ENCODE measurements at places on chromosomes 3 and 15.

GRCh38 chr3:99911433-99911832 lies 93.8 kb downstream of the CMSS1 start:
- no peak for DNase-seq

- peak; percentile 4 for DNase-seq
These were observed 319.2 kb downstream of the ZNF621 start for GRCh38 chr3:40843851-40844548.

- no peak for DNase-seq
These were observed 11.2 kb upstream of the CCR8 start for GRCh38 chr3:39318301-39318700.

GRCh38 chr3:1026395-1026794 lies 66.4 kb upstream of the CNTN6 start:
- no peak for DNase-seq

GRCh38 chr3:73727117-73727821 lies 102.5 kb upstream of the PDZRN3 start:
- no peak for DNase-seq

DNA sequence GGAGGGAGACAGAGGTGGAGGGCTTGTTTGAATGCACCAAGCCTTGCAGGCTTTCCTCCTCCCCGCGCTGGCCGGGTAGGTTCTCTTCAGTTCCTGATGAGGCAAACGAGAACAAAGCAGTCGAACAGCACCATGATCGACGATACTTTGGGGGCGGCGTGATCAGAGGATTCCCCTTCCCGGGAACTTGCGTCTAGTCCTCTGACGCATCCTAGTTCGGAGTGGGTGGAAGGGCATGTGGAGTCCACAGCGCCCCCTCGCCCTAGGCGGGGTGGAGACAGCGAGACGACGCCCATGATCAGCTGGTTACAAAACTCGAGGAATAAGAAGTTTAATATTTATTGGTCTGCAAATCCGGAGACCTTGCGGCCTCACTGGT lies 452 bp upstream of the SV2B start:
- DNase-seq = peak; percentile 56

GRCh38 chr3:14179795-14180194 lies 1.2 kb downstream of the LSM3 start:
- no peak for DNase-seq

DNA sequence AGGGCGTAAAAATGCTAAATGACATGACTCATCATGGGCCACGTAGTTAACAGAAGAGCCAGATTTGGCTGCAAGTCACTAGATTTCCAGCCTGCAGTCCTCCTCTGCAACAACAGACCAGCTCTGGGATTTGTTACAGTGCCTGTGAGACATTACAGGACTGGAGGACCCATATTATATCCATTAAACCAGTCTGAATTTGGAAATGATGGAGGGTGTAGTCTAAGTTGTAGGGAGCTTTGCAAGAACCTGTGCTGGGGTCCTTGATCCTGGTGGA lies 10.8 kb downstream of the ZNF774 start:
- no peak for DNase-seq

DNA sequence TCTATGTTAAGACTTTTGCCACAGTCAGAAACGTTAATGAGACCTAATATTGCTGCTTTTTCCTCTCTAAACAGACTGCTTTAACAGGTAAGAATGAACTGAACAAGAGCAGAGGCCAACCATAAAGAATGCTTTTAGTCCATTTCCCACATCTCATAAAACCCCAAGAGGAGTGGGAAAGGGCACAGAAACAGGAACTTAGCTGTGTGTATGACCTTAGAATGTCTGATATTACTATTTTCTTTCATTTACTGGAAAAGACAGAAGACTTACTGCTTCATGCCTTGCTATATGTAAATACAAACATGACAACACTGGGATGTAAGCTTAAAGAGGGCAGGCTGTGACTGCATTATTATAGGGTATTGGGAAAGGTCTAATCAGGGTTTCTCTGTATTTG lies 115.0 kb downstream of the ISL2 start:
- DNase-seq = no peak

DNA sequence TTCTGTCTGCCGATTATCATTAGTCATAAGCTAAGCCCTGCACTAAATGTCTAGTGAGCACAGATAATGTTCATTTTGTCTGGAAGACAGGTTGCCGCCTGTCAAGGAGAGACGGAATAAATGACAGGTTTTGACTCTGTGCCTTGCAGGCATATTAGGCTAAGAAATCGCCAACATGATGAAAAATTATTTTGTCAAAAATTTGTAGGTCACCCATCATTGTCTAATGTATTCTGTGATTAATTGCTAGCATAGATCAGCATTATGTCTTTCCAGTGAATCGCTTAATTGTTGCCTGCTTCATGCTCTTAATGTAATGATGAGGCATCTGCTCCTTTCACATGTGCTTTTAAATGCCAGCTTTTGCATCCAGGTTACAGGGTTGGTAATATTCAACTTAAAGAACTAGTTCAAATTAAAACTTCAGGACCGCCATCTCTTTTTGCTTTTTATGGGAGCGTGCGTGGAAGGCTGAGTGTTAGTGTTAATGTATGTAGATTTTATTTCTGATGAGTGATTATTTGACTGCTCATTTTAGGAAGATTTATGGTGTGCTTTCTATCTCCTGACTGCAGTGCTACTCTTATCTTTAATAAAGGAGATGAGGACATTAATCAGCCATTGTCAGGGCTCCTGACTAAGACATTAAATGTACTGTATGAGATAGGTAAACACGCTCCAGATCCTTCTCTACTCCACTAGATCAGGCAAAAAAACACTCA lies 120.8 kb upstream of the MEIS2 start:
- no peak for DNase-seq

DNA sequence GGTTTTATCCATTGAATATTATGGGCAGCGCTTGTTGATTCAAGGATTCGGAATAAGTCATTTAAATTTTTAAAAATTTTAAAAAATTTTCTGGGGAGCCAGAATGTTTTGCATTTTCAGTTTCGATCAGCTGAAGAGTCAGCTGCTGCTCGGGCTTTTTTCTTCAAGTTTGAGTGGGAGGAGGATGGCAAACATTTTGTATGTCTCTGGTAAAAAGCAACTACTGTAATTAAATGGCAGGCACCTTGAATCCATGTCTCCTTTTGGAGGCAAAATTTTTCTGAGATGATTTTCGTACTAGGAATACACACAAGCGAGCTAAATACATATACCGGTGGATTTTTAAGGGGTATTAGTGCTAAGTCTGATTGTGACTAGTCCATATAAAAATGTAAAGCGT lies 612 bp downstream of the C3orf38 start:
- no peak for DNase-seq

GRCh38 chr3:159818997-159819500 lies 169.6 kb upstream of the IL12A start:
- no peak for DNase-seq

- no peak for DNase-seq
These were observed 131.6 kb downstream of the CHCHD6 start for GRCh38 chr3:126835472-126836219.

DNA sequence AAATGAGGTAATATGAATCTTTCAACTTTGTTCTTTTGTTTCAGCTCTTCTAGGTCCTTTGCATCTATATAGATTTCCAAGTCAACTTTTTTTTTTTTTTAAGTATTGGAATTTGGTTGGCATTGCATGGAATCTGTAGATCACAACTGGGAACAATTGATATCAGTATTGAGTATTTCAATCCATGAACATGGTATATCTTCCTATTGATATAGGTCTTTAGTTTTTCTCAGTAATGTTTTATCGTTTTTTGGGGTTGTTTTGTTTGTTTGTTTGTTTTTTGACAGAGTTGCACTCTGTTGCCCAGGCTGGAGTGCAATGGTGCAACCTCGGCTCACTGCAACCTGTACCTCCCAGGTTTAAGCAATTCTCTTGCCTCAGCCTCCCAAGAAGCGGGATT lies 137.2 kb downstream of the EEFSEC start:
- DNase-seq = no peak

- no peak for DNase-seq
These were observed 520.1 kb downstream of the NTRK3 start for GRCh38 chr15:87736401-87736800.

GRCh38 chr3:14804835-14805780 lies 13.7 kb upstream of the FGD5 start:
- DNase-seq = peak; percentile 21

GRCh38 chr3:6248528-6248927 lies 612.4 kb upstream of the GRM7 start:
- no peak for DNase-seq

- no peak for DNase-seq
These were observed 197.5 kb upstream of the TSC22D2 start for GRCh38 chr3:150210461-150211110.

DNA sequence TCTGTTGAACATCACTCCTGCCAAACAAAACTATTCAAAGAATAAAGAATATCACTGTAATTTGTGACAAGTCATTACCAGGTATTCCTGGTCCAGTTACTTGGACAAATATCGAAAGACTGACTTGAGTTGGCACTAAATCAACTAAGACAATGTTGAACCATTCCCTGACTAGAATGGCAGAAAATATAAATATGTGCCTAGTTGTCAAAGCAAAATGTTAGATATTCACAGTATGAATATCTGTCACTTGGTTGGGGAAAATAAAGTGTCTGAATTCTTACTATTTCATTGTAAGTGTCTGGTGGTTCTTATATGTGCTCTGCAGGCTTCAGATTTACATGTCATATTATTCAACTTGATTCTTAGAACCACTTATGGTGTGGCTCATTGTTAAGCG lies 470.2 kb downstream of the NAALADL2 start:
- no peak for DNase-seq

- DNase-seq = no peak
These were observed 18.5 kb downstream of the TTC23 start for GRCh38 chr15:99230867-99231266.

- DNase-seq = no peak
These were observed 141.2 kb downstream of the SERPINI1 start for GRCh38 chr3:167876620-167877281.

DNA sequence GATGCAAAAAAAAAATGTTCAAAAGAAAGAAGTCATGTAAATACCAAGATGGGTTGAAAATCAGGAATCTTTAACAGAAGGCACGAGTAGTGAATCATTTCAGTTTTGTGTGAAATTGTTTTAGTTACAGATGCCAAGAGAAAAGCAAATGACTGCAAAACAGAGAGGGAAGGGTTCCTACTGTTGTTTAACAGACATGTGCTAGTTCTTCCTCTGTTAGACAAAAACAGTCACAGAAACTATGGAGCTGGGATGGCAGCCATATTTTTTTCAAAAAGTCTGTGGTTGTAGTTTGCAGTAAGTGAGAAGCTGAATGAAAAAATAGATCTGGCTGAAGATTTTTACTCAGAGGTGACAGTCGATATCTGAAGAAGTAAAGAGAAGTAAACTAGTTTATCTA lies 511.9 kb downstream of the ZIC1 start:
- DNase-seq = no peak

DNA sequence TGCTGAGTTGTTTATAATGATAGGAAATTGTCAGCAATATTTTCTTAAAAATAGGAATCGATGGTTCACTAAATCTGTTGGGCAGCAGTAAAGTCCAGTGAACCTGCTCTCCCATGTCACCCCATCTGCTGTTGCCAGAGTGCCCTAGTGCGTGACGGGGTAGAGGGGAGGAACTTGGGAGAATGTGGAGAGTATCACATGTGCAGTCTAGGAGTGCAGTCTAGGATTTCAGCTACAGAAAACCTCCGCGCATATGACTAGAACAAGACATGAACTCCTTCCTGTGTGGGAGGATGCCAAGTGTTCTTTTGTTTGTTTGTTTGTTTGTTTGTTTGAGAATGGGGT lies 74.6 kb upstream of the ACAD9 start:
- DNase-seq = no peak

- no peak for DNase-seq
These were observed 312.5 kb downstream of the ZNF621 start for GRCh38 chr3:40837300-40837699.

GRCh38 chr3:44963571-44964325 lies 12.2 kb downstream of the ZDHHC3 start:
- no peak for DNase-seq

- peak; percentile 11 for DNase-seq
These were observed 123.1 kb downstream of the DMXL2 start for GRCh38 chr15:51499379-51499976.

DNA sequence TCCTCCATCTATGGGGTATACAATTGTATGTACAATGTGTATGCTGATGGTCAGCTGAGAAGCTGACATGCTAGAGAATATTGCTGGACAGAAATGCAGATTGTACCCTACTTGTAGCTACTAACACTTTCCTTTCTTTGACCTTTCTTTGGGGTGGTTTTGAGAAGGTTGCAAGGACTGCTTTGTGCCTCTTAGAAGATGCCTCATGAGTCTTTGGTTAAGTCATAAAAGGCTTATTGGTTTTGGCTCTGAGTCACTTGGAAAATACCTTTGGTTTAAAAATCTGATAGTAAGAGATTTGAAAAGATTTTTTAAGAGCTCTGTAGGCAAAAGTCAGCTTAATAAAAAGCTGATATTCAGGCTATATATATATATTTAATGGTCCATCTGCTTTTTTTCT lies 71.5 kb downstream of the ZMAT3 start:
- no peak for DNase-seq
